GM19239 (cell line): ENCODE measurements at places on chromosomes 6 and 20.

DNA sequence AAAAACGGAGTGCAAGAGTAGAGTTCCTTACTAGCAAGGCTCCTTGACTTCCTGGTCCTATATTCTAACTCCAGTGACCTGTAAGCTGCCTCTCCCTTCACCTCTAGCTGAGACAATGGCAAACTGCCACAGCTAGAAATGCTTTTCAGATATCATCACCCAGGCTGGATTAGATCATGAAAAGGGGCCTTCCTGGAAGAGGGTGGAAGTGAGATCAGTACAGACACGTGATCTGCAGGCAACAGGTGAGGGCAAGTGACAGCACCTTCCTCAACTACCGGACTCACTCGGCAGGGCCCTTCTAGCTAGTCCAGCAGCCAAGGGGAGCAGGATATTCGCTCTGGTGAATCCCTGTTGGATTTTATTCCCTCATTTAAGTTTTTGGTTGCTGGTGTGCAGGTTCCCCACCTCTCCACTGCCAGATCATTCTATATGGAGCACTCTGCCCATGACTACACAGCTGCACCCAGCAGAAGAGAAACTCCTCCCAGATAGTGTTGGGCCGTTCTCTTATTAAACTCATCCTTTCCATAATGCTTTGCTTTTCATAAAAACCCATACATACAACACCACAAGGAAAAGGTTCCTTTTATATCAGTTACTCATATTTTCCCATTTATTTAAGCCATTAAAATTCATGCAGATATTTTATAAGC, 26.4 kb upstream of the FAM83C start:
- DNase-seq, result no peak

DNA sequence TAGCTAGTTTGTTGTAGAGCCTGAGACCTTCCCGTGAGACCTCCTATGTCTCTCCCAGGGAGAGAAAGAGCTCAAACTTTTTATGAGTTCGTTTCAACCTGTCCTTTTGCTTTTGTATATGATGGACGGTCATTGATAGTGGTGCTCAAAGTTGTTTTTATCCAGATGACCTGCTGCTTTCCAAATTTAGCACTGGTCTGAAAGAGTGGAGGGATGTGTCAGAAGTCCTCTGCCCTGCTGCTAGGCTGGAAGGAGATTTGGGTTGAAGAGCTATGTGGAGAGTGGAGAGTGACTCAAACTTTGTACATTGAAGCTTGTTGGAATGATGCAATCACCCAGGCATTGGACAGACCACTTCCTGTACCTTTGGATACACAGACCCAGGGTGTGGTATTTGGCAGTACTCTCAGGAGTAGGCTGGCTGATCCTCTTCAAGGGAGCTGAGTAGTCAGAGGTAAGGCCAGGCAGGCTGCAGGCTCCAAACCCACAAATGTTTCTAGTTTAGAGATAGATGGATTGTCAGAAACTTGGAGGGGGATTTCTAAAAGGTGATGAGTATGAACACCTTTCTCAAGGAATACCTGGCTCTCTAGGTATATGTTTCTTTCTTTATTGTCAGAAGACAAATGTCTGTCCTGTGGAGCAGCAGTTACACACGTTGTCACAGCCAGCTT, 49.4 kb upstream of the RREB1 start:
- no peak for DNase-seq

DNA sequence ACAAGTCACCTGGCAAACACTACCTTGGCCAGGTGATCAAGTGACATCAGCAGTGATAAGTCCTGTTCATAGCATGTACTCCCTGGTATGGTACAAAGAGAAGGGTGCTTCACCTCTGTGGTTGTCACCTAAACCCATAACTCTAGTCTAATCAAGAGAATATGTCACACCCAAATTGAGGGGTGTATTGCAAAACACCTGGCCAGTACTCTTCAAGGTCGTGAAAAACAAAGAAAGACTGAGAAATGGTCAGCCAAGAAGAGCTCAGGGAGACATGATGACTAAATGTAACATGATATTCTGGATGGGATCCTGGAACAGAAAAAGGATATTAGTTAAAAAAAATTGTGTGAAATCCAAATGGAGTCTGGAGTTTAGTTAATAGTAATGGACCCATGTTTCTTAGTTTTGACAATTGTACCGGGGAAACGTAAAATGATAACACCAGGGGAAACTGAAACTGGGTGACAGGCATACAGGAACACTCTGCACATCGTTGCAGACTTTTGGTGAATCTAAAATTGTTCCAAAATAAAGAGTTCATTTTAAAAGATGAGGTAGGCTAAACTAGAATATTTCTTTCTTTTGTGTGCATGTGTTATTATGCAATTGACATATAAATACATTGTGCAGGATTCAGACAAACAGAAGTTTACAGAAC, 262.0 kb downstream of the CDC5L start:
- DNase-seq, result no peak

- DNase-seq, result no peak
Measured at GRCh38 chr6:163536770-163537169, 122.3 kb downstream of the QKI start.

DNA sequence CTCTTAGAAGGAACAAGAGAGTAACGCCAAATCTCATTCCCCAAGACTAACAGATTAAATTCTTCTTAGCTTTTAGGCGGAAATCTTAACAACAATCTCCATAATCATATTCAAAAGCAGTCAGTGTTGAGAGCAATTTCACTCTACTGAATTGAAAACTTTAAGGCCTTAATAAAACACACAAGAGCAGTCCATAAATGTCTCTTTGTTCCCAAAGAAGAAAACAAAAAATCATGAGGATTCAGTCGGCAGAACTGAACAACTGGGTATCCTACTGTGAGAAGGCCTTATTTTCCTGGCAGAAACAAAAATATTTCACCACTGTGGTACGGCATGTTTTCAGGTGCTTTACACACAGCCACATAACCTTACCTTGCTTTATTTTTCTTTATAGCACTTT, 14.4 kb downstream of the ABHD12 start:
- DNase-seq, result no peak

- DNase-seq, result no peak
Measured at GRCh38 chr6:84258268-84258667, 30.8 kb upstream of the CEP162 start.

DNA sequence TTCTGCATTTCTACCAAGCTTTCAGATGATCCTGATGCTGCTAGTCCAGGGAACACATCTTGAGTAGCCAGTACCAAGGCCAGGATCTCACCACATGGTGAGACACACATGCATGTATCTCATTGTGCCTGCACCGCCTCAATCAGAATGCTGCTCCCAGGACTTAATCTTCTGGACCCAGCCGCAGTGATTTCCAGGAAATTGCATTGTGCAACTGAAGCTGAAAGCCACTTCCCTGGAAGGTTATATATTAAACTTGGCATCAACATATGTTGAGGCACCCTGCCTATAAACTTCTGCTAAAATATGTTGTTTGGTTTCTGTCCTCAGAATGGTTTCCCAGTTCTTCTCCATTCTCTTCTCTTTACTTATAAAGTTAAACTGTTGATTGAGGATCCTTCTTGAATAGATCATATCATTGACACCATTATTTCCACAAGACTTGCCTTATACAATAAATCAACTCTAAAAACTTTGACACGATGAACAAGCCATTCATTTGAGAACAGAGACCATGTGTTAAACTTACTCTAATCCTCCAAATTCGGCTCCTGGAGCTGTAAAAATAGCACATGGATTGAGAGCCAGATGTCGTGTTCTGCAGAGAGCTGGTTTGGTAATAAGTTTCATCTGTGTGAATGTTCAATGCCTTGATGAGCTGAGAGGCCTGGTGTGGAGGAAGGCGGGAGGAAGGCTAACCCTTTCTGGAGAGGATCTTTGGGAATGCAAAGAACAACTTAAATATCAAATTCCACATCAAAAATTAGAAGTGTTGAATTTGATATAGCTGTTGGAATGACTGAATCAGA, 65.0 kb upstream of the PCSK2 start:
- no peak for DNase-seq

GRCh38 chr6:116047173-116047933, 13.3 kb downstream of the FRK start:
- no peak for DNase-seq

- no peak for DNase-seq
Measured at GRCh38 chr6:132085731-132086130, 134.6 kb upstream of the CCN2 start.

- no peak for DNase-seq
Measured at GRCh38 chr20:63859166-63859699, 2.1 kb upstream of the ABHD16B start.

- DNase-seq, result no peak
Measured at GRCh38 chr20:64156136-64156885, 7.9 kb upstream of the MYT1 start.

DNA sequence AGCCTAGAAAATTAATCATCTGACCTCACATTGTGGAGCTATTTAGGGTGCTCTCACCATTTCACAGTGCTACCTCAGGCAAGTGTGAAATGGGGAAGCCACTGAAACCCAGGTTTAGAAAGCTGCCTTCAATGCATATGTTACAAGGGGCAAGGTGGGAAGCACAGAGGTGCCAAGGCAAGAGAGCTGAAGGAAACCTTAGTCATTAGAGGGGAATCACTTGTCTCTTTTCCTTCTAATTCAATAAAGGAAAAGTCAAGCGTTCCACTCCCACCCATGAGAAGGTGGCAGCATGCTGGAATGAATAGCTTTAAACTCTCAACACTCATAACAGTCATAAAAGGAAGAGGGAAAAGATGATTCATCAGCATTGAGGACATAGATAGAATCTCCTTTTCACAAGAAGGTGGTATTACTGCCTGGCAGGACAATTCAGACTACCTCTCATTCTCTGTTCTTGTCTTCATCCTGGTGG, 251.9 kb upstream of the IRAK1BP1 start:
- no peak for DNase-seq

DNA sequence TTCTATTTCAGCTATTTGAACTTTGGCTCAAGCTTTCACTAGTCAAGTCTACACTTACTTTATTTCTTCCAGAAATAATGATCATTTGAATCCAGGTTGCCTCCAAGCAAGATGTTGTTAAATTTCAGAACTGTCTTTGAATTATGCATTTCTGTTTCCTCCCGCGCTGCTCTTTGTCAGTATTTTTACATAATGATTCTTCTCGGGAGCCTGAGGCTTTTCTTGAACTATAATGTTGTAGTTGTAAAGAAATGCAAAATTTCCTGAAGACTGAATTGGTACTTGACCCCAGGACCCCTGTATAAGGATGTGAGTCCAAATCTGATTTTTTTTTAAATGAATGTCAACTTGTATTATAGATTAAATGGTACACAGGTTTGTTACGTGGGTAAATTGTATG, 80.4 kb downstream of the ARMC2 start:
- no peak for DNase-seq

- DNase-seq, result no peak
Measured at GRCh38 chr20:38034108-38034649, 633 bp downstream of the RPRD1B start.

- DNase-seq, result no peak
Measured at GRCh38 chr6:155440398-155441111, 15.1 kb downstream of the NOX3 start.

DNA sequence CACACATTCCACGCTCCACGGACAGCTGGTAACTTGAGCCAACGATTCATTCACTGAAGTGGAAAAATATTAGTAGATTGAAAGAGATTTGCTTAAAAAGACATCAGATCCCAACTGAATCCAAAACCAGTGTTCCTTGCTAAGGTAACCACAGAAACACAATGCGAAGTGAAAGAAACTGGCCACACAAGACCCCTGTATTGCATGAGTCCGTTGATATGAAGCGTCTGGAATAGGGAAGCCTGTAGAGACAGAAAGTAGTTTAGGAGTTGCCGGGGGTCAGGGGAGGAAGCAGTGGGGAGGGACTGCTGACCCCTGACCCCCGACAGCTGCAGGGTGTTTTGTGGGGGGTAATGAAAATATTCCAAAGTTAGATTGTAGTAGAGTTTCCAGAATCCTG, 10.0 kb downstream of the PCK1 start:
- no peak for DNase-seq

- DNase-seq, result no peak
Measured at GRCh38 chr6:116402108-116402937, 31.6 kb downstream of the DSE start.

DNA sequence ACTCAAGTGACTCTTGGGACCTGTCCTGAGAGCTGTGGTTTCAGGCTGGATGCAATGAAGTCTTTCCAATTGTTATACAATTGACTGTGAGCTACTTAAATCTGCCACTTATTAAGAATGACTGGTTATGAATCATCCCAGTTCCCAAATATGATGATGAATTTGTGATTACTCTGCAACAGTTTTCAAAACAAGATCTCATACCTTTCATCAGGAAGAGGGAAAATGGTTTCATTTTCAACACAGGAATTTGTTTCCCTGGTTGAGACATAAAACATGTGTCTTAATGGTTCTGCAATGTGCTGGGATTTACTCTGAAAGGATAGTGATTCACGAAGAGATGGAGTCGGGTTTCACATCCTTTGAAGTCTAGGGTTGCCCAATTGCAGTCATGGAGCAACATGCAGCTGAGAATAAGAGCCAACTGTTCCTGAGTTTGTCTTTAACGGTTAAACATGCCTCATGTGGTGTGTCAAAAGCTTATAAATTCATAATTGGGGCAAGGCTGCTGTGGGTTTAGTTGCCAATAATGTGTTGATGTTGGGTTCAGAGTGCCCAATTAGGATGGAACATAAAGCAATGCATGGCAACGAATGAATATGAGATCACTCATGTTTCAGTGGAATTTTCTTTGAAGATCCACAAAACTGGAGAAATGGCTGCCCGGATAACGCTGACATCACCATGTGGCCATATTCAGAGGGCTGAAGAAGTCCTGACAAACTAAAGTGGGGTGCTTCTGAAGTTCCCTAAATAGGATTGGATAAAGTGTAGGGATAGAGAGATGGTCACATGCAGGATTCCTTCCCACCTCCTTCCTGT, 41.0 kb downstream of the CYP24A1 start:
- DNase-seq, result no peak

GRCh38 chr6:47135772-47136171, 93.6 kb upstream of the ADGRF1 start:
- DNase-seq, result no peak

DNA sequence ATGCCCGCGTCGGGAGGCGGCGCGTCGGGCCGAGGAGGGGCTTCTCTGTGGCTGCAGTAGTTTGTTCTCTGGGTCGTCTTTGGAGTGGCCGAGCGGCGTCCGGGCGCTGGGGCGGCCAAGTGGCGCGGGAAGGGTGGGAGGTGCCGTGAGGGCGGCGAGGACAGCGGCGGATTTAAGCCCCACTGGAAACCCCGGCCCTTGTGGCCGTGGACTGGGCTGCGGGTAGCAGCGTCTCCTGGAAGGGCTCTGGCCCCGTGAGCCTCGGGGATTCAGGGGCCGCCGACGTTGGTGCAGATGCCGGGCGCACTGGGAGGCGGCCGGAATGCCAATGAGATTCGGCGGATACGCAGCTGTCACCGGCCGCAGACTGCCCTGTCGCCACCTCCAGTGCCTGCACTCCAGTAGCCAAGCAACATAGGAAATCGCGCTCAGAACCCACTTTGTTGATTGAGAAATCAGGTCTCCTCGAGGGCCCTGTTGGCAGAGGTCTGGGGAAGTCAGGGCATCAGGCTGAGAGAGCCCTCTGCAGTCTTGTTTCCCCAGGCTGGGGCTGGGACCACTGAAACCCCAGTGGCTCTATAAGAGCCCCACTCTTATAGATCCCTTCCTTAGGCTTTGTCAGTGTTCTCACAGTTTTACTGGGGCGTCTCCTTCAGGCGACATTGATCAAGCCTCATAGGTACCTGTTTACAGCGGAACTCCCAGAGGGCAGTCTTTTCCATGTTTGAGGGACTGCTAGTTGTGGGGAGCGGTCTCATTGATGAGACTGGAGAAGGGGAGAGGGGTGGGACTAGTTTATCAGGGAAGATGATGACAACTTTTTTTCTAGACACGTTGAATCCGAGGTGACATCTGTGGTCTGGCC, 642 bp downstream of the GZF1 start:
- DNase-seq, result no peak
